ENCODE measurements at places on chromosomes 16 and 17.

DNA sequence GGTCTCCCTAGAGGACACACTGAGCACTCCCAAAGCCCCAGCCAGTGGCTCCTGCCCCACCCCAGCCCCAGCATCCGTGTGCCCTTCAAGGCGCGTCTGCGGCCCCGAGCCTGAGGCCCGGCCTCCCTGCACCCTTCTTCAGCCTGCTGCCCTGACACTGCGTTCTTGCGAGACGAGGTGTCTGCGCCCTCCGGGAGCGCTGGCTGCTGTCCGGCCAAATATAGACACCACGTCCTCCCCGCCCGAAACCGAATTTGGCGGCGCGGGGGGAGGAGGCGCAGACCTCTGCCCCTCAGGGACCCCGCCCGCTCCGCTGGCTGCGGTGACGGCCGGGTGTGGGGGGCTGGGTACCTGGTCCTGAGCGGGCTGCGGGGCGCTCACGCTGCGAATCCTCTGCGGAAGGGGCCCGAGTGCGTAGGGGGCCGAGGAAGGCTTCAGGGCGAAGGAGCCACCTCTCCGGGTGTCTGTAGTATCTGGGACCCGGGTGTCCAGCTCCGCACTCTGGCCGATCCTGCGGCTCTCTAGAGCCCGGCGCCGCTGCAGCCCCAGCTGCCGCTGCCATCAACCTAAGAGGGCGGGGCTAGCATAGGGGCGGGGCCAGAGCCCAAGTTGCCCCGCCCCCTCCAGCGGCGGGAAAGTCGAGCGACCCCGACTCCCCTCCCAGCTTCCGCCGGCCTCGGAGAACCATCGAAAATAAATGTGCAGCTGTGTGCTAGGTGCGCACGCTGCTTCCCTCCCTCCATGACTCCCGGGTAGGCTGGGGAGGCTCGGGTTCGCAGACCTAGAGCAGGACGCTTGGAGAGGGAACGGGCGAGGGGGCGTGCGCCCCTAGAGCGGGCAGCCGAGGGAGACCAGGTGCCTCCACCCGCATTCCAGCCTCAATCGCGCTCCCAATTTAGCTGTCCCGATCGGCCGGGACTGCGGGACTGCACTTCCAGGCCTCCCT is at the start of gene CORO6:
Gene CORO6, minus strand, starts transcription at position 576 of the 946 bp plus-strand sequence. CDS start 1,491 bp downstream, outside the sequence.
- peaks cover 2% of the 10 kb centered on the region for H3K4me1 ChIP-seq
- peak within 1 kb of the TSS; percentile 69 for H3K4me3 ChIP-seq
- no peaks in the 10 kb centered on the region for H3K27me3 ChIP-seq
- no peak within 1 kb of the TSS for H3K27ac ChIP-seq

GRCh38 chr17:3826191-3826590 is 19.9 kb downstream of the NCBP3 start:
- H3K4me1 ChIP-seq, result no peaks in the 10 kb centered on the region
- H3K36me3 ChIP-seq, result peaks cover 8% of the 10 kb centered on the region
- H3K27ac ChIP-seq, result no peak overlapping the region
- no peak overlapping the region for H3K4me3 ChIP-seq
- no peaks in the 10 kb centered on the region for H3K27me3 ChIP-seq

GRCh38 chr17:57228911-57229310 is 27.4 kb upstream of the MSI2 start:
- H3K4me1 ChIP-seq, result no peaks in the 10 kb centered on the region
- no peak for DNase-seq
- H3K27ac ChIP-seq, result no peak overlapping the region
- H3K27me3 ChIP-seq, result no peaks in the 10 kb centered on the region
- H3K36me3 ChIP-seq, result no peaks in the 10 kb centered on the region

GRCh38 chr17:69057280-69057679 is 3.4 kb downstream of the ABCA9 start:
- no peaks in the 10 kb centered on the region for H3K4me1 ChIP-seq
- no peak for DNase-seq
- H3K27me3 ChIP-seq, result no peaks in the 10 kb centered on the region
- no peak overlapping the region for H3K4me3 ChIP-seq
- no peaks in the 10 kb centered on the region for H3K36me3 ChIP-seq

- H3K27me3 ChIP-seq, result no peaks in the 10 kb centered on the region
- H3K4me3 ChIP-seq, result no peak overlapping the region
- H3K27ac ChIP-seq, result peak overlapping the region; percentile 71
- H3K4me1 ChIP-seq, result peaks cover 12% of the 10 kb centered on the region
- DNase-seq, result peak; percentile 49
Measured at GRCh38 chr17:81727324-81728031, 15.4 kb downstream of the SLC25A10 start.

GRCh38 chr17:28849281-28849680 is 5.5 kb upstream of the ERAL1 start:
- DNase-seq, result no peak
- no peaks in the 10 kb centered on the region for H3K36me3 ChIP-seq
- H3K27me3 ChIP-seq, result no peaks in the 10 kb centered on the region
- no peak overlapping the region for H3K4me3 ChIP-seq
- H3K4me1 ChIP-seq, result no peaks in the 10 kb centered on the region

DNA sequence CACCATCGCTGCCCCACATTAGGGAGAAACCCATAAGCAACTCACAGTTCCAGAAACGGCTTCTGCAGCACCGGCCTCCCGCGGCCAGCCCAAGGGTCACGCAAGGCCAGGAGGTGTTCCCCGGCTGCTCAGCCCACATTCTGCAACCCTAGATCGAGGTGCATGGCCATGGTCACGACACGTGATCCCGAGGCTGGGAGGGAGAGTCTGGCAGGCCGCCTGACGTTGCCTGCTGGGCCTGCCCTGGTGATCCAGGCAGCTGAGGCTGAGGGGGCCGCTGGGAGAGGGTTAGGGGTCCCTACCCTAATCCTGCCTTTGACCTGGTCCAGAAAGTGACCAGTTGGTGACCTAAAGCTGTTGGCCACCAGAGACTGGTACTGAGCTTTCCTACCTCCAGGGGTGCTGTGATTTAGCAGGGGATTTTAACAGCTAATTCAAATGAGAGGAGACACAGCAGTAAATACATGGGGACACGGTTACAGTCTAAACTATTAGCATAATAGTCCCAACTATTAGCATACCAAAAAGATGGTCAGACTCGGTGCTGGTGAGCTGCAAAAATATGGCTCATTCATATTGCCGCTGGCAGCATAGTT is 97.4 kb upstream of the CIBAR2 start:
- H3K4me1 ChIP-seq, result peaks cover 14% of the 10 kb centered on the region
- no peaks in the 10 kb centered on the region for H3K27me3 ChIP-seq
- no peak overlapping the region for H3K27ac ChIP-seq
- no peak overlapping the region for H3K4me3 ChIP-seq

- no peaks in the 10 kb centered on the region for H3K27me3 ChIP-seq
- H3K36me3 ChIP-seq, result no peaks in the 10 kb centered on the region
- no peak overlapping the region for H3K27ac ChIP-seq
- H3K4me1 ChIP-seq, result no peaks in the 10 kb centered on the region
- DNase-seq, result no peak
Measured at GRCh38 chr17:67862614-67863217, 37.4 kb downstream of the BPTF start.
